A673 (cell line): ENCODE measurements at places on chromosomes 6 and 20. TPM values are rescaled to one million over a fixed set of nuclear protein-coding genes. Genes with fewer than 3 reads are reported as not detected.

TAGAP gene
- total RNA-seq, result 0.11 TPM in 1 of 2 replicates, not detected in the other

POU5F1 gene
- total RNA-seq, result not detected in 2 replicates

NOL4L gene
- total RNA-seq, result 1.4 and 3.2 TPM in 2 replicates

NKX2-4 gene
- 0.13 TPM in 2 replicates for total RNA-seq

TMEM74B gene
- 0.31 TPM in 1 of 2 replicates, not detected in the other for total RNA-seq

- no peak for DNase-seq
These were observed 21.1 kb upstream of the SERPINB1 start for GRCh38 chr6:2862712-2863181.

DNA sequence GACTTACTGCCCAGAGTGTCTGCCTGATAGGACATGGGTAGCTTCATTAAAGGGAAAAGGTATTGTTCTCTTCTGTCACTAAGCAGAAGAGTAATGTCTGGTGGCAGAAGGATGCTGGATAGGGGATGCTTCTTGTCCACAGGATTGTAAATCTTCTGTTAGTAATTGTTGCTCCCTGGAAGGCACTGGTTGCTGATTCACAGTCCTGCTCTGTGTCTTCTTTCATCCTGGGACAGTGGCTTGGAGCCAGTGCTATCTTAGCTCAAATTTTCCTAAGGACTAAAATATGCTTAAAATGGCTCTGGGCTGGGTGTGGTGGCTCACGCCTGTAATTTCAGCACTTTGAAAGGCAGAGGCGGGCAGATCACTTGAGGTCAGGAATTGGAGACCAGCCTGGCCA, 48.0 kb downstream of the SYTL3 start:
- no peak for DNase-seq

- DNase-seq, result peak; percentile 39
These were observed 42.5 kb downstream of the SLC2A4RG start for GRCh38 chr20:63782051-63782471.

DNA sequence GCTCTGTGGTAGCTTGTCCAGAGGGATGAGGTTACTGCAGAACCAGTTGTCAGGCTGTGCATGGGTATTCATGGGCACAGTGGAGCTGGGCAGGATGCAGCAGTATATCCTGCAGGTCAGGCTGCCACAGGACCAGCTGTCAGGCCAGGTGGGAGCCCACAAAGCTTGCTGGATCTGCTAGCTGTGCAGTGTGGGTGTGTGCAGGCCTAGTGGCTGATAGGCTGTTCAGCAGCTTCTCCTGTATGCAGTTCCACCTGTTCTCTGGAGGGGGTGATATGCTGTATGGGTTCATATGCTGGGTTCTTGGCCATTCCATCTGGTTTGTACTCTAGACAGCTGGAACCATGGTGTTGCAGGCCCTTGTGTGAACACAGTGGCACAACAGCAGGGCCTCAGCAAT, 40.6 kb upstream of the TPD52L1 start:
- DNase-seq, result no peak

DNA sequence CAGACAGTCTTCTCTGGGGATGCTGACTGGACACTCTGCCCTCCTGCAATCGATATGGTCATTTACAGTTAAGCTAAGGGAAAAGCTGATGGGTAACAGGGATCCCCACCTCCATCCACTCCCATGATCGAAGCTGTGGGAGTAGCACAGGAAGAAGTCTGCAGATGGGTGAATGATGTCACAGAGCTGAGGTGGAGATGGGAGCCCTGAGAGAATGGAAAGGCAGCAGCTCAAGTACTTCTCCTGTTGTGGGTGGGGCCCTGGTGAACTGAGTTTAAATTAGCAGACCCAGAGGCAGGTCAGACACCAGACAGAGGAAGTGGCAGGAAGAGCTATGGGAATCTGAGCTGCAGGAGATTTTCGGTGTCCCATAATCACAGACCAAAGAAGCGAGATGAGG, 29.0 kb downstream of the HDGFL1 start:
- no peak for DNase-seq
